ENCODE measurements at places on chromosomes 1 and 21.

GRCh38 chr1:21342961-21343838 lies 52.9 kb upstream of the ECE1 start:
- no peak for DNase-seq

DNA sequence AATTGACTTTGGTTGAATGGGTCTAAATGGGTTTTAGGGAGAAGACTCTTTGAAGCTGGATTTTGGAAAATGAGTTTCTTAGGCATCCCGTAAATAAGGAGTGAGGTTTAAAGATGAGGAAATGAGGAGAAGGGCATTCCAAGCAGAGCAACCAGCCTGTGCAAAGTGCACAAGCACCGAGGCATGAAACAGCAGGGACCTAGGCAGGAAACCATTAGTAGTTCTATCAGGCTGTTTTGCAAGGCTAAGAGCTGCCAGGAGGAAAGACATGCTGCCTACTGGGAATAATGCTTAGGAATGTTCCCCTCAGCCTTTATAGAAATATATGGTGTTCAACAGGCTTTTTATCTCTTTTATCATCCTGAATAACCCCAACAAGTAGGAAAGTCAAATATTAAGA lies 153.1 kb upstream of the FGGY start:
- no peak for DNase-seq

DNA sequence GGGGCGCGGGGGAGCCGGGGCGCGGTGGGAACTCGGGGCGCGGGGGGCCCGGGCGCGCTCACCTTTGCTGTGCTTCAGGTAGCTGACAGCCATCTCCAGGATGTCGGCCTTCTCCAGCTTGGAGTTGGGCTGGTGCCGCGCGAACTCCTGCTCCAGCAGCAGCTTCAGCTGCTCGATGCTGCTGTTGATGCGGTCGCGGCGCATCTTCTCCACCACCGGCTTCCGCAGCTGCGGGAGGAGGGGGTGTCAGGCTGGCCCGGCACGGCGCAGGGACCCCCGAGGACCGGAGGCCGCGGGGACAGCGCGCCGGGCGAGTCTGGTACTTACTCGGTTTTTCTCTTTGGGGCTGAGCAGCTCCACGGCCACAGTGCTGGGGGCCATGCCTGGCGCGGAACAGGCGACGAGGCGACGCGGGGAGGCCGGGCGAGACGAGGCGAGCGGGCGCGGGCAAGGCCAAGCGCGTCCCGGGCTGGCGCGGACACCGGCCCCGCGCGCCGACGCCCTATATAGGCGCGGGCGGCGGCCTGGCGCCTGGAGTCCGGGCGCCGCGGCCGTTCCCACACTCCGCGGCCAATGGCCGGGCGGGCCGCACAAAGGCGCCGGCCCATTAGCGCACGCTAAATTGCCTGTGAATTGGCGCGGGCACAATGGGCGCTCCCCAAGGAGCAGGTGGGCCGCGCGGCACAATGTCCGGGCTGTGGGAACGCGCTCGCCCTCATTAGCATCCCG lies at the start of gene HES5:
TSS of gene HES5 (minus strand) at position 480 of the 729 bp plus-strand sequence. CDS start at position 381, 99 bp downstream.
- peak; percentile 32 for DNase-seq

DNA sequence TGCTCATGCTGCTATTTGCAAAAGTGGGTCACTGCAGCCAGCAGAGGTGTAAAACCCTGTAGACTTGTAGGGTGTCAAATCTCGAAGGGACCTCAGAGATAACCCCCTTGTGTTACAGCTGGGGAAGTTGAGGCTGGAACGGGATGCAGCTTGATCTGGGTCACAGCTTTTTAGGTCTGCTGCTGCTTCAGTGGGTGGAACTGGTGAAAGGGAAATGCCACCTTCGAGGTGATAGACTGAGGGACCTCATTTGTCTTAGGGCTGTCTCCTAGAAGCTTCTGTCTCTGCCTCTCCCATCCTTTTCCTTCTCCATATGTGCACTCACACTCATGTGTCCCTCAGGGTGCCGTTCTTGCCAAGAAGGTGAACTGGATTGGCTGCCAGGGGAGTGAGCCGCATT lies 35.4 kb downstream of the QSOX1 start:
- no peak for DNase-seq

DNA sequence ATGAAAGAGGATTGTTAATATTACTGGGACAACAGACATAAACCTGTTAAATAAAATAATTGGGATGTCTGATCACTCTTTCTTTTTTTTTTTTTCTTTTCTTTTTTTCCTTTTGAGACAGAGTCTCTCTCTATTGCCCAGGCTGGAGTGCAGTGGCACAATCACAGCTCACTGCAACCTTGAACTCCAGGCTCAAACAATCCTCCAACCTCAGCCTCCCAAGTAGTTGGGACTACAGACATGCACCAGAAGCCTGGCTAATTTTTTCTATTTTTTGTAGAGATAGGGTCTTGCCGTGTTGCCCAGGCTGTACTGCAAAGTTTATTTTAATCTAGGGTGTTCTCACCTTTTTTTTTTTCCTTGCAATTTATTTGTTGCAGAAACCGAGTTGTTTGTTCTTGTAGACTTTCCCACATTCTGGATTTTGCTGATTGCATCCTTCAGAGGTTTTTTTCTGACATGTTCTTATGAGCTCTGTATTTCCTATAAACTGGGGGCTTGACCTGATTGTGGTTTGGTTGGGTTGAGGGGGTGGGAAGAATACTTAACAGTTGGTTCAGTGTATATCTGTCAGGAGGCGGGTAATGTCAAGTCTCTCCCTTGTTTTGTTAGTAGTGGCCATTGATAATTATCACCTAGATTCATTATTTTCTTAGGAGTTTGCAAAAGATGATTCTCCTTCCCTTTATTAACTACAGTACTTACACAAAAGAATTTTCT lies 125.2 kb downstream of the MAST2 start:
- no peak for DNase-seq
